ENCODE measurements at places on chromosomes 5 and 9. TPM values are rescaled to one million over a fixed set of nuclear protein-coding genes. Genes with fewer than 3 reads are reported as not detected.

- no peak for DNase-seq
Observed at GRCh38 chr9:133633681-133634080, 2.5 kb upstream of the DBH start.

SLC34A3 gene
- polyA plus RNA-seq: 1.2 TPM

DNA sequence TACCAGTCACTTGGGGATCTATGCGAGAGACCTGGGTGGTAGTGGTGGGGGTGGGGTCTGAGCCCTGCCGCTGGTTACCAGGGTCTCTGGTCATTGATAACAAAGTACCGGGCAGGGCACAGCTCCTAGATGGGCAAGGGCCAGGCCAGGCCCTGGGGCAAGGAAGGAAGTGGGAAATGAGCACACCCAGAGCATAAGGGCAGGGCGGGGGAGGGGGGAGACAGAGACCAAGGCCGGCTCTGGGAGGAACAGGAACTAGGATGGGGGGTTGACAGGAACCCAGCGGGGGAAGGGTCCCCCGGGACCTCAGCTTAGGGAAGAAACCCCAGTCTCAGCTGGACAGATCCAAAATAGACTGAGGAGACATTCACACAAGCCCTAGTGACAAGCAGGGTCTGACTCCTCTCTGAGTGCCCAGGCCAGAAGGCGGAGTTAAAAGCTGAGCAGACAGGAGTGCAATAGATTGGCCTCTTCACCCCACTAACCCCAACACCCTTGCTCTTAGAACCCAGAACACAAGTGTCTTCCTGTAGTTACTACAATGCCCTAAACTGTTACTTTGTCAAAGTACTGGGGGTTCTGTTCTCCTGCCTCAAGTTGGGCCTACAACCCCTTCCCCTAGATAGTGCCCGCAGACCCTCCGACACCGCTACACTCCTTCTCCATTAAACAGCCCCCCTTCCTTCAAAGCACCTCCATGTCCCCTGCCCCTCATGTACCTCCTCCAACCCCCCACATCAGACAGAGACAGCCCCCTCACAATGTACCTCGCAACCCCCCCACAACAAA, 628 bp downstream of the ATOSB start:
- peak; percentile 32 for DNase-seq

GRCh38 chr5:10666531-10667299, 94.3 kb downstream of the DAP start:
- no peak for DNase-seq

- DNase-seq: no peak
Observed at GRCh38 chr5:143454936-143455516, 51.5 kb upstream of the NR3C1 start.

GRCh38 chr5:90767710-90768109, 209.1 kb downstream of the ADGRV1 start:
- DNase-seq: no peak
